PC-3 (cell line): ENCODE measurements at places on chromosomes 2 and 18. TPM values are rescaled to one million over a fixed set of nuclear protein-coding genes. Genes with fewer than 3 reads are reported as not detected.

GRCh38 chr2:85998071-85998991, 107.4 kb downstream of the POLR1A start:
- no peak for DNase-seq

SERTAD2 gene
- total RNA-seq = 19.8 and 34.9 TPM in 2 replicates

SOX11 gene
- not detected in 2 replicates for total RNA-seq

DNA sequence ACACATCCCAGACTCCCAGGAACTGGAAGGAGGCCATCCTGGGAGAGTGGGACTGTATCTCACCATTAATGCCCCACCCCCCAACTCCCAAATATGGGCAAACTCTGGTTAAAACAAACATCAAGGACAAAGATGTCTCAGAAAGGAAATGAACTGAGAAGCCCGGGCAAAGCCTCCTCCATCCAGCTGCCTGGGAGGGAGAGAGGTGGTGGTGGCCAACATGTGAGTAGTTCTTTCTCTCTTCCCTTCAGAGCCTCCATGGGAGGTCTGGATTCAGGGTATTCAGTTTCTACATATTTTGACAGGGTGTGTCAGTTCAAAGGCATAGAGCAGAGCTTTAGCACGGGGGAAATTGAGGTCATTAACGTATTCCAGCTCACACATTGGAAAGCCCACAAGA, 57.5 kb downstream of the CXCR4 start:
- DNase-seq = no peak

DNA sequence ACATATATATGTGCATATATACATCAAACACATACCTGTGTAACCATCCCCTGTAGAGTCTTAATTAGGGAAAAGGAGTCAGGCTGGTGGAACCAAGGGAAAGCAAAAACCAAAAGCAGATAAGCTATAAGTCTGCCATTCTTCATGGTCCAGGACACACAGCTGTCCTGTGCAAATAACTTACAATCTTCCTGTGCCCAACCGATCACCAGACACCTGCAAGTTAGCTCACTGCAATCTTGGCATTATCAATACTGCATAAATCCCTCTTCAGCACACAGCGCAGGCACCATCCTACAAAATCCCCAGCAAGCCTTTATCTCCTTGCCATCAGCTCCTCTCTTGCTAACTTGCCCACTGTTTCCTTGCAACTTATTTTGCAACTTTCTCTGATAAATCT, 60.8 kb upstream of the DYNAP start:
- no peak for DNase-seq

DNA sequence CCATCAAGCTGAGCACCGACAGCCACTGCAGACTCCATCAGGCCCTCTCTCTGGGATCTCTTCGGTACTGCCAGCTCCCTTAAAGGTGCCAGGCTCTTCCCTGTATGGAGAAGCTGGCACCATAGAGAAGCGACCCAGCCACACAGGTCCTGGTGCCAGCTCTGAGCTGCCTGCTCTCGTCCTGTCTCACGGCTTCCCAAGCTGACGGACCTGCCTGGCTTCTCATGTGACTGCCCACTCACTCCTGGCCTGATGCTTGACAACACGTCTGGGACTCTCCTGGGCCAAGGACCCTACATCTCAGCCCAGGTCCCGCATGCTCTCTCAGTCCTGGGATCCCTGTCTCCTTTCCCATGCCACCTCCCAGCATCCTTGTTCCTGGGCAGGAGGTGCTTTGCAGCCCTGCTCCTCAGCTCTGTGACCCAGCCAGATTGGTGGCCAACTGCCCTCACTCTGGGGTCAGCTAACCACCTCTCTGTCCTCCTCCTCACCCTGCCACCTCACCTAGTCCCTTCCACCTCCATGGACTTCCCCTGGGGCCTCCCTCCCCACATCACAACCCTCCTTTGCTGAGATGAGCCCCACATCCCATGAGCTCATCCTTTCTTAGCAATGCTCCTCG, 12.5 kb upstream of the ATOH8 start:
- DNase-seq = no peak

PSTPIP2 gene
- 0.11 and 0.35 TPM in 2 replicates for total RNA-seq

DNA sequence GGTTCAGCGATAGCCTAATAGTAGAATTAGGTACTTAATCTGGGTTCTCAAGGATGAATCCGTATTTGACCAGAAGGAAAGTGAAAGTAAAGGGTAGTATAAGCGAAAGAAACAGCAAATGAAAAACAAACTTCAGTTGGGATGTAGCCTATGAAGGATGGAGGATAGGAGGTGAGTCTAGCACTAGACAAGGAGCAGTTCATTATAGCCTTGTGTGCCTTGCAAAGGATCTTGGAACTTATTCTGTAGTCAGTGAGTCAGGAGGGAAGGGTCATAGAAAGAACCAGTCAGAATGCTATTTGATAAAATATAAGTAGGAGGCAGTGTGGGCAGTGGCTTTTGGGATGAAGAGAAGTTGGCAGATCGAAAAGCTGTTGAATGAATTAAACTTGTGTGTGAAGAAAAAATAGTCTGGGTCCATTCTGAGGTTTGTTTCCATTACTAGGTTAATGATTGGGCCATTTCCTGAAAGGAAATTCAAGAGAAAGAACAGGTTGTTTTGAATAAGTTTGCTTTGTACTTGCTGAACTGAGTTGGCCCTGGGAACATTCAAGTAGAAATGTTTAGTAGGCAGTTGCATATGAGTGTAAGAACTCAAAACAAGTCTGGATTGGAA, 48.5 kb downstream of the ANKRD12 start:
- DNase-seq = no peak

SPC25 gene
- 11.1 and 19.9 TPM in 2 replicates for total RNA-seq

AQP12B gene
- total RNA-seq = not detected in 2 replicates
